Stimulated activated CD8-positive, alpha-beta memory T cell treated with anti-CD3 and anti-CD28 coated beads, Interleukin-7, amount 100 ng/mL, for 1 hour (primary cell): ENCODE measurements at places on chromosomes 3 and 15.
A peak's percentile ranks its signal among the peaks of the same experiment; 100 is the strongest.

- DNase-seq, result no peak
Measured at GRCh38 chr3:127593178-127593577, 2.6 kb upstream of the TPRA1 start.

- no peak for DNase-seq
Measured at GRCh38 chr15:25763331-25763751, 99.8 kb downstream of the ATP10A start.

- no peak for DNase-seq
Measured at GRCh38 chr3:184583578-184584451, 22.2 kb downstream of the EPHB3 start.

DNA sequence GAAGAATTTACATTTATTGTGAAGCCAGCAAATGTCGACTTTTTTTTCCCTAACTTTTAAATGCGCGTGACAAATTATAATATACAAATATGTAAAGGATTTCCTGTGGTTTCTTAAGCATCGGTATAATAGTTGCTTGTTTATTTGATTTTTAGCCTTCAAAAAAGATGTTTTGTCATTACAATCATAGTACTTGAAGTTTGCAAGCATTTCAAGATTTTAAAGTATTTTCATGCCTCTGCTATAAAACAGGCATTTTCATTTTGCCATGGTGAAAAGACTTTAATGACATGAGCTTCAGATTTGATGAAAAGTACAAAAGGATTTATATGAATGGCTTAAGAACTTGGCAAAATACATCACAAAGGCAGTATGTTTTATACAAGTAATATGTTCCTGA, 9.4 kb upstream of the P2RY12 start:
- no peak for DNase-seq

GRCh38 chr15:80732167-80732566, 37.1 kb downstream of the ABHD17C start:
- no peak for DNase-seq

GRCh38 chr3:157248590-157249422, 88.9 kb upstream of the CCNL1 start:
- DNase-seq, result no peak

GRCh38 chr3:54891540-54891897, 36.3 kb downstream of the LRTM1 start:
- DNase-seq, result no peak

- no peak for DNase-seq
Measured at GRCh38 chr3:53074366-53074696, 28.5 kb upstream of the SFMBT1 start.

DNA sequence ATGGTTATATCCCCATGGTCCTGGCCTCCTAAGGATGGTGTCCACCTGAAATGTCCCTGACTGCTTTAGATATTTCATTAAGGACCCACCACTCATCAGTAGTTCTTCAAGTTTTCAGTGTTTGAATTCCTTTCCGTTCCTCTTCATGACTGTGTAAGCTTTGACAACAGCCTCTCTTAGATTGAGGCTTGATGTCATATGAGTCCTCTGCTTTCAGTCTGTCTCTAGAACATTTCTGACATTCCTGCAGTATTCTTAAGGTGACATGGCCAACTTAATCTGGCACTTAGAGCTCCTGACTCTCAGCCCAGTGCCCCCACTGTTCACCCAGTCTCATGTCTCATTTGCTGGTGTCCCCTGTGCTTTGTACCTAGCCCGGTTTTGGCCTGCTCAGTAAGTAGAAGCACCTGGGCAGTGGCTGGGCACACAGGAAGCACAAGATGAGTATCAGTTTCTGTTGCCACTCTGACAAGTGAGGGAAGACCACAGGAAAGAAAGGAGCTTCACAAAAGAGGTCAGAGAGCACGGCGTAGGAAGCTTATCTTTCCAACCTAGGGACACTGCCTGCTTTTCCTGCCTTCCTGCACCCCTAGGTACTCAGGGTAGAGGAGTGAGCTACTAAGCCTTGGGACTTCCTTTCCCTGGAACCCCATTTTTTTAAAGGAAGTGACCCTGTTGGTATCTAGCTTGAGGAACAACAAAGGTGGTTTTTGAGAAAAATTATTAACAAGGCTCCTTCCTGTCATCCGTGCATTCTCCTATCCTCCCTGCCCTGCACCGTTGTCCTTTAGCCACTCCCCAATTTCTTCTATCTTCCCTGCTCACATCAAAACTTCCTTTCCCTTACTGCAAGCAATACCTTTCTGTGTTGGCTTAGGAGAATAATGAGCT, 103.1 kb downstream of the KLHL25 start:
- no peak for DNase-seq

DNA sequence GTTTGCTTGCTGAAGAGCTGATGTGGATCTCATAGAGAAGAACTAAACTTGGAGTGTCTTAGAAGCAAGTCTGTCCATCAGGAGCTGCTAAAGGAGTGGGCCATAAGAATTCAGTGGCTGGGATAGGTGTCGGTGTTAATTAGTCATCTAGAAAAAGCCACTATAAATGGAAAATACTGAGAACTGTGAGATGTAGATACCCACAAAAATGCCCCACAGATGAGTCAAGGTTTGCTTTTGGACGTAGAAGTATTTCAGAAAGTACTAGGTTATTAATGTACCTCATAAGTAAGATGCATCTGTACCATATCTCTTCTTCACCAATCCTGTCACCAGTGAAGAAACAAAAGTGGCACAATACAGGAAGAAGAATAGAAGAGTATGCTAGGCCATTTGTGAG, 530.9 kb upstream of the TGFBR2 start:
- DNase-seq, result no peak

DNA sequence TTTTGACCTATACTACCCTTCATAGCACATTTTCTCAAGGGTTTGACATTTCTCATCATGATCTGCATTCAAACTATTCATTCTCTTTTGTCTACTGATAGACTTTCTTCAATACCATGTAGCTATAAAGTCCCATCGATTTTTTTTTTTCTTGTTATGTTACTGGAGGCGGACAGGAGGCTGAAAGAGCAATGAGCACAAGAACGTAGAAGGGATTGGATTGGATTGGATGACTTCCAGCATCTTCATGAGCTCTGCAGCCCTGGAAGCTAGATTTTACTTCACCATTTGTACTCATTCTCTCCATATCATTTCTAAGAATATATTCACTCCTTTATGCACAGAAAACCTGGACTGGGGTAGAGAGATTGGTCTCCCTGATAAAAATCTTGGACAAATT, 43.2 kb downstream of the DUT start:
- no peak for DNase-seq

- no peak for DNase-seq
Measured at GRCh38 chr3:69659180-69659910, 79.9 kb upstream of the MITF start.

DNA sequence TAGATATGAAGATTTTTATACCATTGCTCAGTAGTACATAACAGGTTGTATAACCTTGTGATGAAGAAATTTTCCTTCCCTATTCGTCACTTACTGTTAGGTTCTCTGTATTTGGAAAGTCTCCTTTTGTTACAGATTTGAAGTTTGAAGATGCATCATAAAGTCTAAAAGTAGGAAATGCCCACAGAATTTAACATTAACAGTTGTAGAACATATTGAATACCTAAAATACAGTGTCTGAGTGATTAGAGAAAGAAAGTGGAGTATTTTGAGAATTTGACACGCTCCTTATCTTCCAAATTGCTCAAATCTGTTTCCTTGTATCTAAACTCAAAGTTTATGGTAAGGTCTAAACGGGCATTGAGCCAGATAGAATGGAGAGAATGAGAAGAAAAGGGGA, 111.3 kb downstream of the MBNL1 start:
- DNase-seq, result no peak

DNA sequence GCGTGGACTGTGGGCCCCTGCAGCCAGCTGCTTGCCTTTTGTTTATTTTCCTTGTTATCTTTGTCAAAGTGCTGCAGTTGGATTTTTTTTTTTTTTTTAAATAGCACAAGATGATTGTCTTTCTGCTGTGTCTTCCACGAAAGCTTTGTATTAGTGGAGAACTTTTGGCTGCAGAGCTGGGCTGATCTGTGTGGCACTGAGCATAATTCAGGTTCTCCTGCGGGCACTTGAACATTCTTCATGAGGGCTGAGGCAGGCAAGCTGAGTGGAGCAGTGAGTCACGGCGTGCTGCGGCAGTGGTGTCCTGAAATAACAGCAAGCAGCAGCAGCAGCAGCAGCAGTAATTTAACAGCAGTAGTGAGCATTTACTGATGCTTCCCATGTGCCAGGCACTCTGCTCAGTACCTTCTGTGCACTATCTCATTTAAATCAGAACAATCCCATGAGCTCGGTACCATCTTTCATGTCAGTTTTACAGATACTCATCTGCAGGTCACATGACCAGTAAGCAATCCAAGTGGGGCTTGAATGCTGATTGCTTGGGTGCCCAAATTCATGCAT, 45.8 kb downstream of the MITF start:
- DNase-seq, result no peak

DNA sequence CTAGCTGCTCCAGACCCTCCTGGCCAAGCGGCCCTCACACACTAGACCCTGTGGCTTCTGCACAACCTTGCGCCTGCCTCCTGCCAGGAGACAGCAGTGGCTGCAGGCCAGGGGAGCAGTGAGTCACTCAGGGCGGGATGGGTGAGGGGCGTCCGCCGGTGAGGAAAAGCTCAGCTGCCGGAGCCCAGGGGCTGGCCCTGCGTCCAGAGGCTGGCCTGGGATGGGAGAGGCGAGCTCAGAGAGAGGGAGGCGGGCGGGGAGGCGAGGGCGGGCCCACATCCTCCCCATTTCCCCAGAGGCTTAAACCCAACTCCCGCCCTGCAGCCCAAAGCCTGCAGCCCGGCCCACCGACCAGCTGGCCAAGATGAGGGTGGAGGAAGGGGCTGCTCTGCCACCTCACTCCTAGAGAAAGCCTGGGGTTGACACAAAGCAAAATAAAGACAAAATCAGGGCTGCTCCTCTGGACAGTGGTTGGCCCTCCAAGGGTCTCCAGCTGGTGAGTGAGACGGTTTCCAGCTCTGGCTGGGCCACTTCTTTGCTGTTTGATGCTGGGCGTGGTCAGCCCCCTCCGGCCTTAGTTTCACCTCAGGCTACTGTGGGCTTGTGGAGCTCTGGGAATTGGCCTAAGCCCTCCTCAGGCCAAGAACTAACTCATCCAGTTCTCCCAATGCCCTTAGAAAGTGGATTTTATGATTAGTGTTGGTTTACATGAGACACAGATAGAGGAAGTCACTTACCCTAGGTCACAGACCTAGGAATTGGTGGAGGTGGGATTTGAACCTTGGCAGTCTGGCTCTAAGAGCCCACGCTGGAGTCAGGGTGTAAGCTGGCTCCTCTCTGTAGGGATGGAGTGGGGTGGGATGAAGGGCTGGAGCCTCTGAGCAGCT, 50.6 kb downstream of the IQSEC1 start:
- no peak for DNase-seq

GRCh38 chr3:152779653-152780052, 55.3 kb upstream of the P2RY1 start:
- no peak for DNase-seq

DNA sequence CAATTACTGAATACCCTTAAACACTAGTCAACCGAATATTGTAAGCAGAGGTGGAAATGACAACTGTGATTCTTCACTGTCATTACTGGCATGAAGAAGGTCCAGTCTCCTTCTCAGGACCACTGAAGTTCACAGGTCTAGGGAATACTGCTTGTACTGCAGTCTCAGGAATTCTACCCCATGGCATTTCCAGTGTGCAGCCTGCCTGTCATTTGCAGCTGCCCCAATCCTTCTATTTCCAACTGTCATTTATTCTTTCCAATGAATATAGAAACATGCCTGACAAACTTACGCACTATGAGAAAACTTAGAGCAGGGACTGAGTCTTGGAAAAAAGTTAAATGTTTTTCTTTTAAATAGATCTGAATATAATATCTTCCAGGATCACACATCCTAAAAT, 308.0 kb upstream of the THBS1 start:
- DNase-seq, result no peak

GRCh38 chr15:81157195-81157938, 23.3 kb downstream of the CFAP161 start:
- no peak for DNase-seq

- no peak for DNase-seq
Measured at GRCh38 chr15:30865257-30865656, 38.5 kb upstream of the FAN1 start.

GRCh38 chr3:124686028-124686670, 44.1 kb upstream of the UMPS start:
- no peak for DNase-seq

- no peak for DNase-seq
Measured at GRCh38 chr15:29815000-29815710, 7.1 kb downstream of the TJP1 start.

DNA sequence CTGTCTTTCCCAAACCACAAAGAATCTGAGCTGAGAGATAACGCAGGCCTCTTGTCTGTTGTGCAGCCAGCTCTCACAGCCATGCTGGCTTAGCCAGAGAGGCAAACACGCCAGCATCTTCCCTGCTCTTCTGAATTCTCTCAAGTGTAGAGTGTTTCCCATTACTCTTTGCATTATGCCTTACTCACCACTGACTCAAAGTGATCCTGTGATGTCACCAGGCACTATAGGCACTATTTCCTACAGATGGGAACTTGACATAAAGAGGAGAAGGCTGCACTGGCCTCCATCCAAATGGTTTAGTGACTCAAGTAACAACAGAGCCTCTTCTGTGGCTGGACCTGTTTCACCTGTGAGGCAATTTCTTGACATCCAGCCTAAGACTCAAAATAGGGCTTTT, 44.4 kb downstream of the PDZRN3 start:
- no peak for DNase-seq

DNA sequence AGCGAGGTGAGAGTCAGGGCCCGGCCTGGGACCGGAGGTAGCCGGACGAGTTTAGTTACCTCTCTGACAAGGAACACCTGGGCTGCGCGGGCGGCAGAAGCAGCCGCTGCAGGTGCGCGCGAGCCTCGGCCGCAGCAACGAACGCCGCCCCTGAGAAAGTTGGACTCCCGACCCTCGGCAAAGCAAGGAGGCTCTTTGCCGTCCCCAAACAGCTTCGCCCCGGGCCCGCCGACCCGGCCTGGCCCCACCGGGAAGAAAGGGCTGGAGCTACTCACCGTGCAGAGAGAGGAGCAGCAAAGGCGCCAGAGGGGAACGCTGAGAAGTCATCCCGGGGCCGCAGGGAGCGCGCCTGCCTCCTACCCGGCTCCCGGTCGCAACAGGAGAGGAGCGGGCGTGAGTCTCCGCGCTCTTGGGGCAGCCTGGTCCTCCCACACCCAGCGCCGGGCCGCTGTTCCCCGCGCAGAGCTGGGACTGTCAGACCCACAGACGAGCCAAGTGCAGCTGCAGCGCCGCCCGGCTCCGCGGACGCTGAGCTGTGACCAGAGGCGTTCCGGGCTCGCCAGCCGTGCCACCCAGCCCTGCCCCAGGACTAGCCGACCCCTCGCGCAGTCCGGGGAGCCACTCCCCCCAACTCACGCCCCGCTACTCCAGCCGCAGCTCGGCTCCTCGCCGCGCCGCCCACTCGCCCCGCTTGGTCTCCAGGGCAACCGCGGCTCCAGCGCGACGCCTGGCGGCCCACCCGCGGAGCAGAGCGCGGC, at the start of gene IGSF11:
IGSF11 (minus strand) TSS at position 591 of the 758 bp plus-strand sequence; CDS start at position 327, 264 bp downstream.
- peak; percentile 32 for DNase-seq
